ENCODE measurements at places on chromosomes 6 and 20.

GRCh38 chr6:32148289-32149091 is 3.2 kb downstream of the PRRT1 start:
- no peak for DNase-seq

GRCh38 chr6:98033617-98034016 is 750.6 kb upstream of the MMS22L start:
- DNase-seq, result no peak

GRCh38 chr20:8255945-8256632 is 124.0 kb downstream of the PLCB1 start:
- DNase-seq, result peak; percentile 88

- no peak for DNase-seq
These were observed 229.7 kb downstream of the PRL start for GRCh38 chr6:22067122-22067521.

- no peak for DNase-seq
These were observed 102.8 kb upstream of the TMEM181 start for GRCh38 chr6:158457131-158457530.

GRCh38 chr20:51720854-51721253 is 47.3 kb downstream of the ATP9A start:
- DNase-seq, result no peak

DNA sequence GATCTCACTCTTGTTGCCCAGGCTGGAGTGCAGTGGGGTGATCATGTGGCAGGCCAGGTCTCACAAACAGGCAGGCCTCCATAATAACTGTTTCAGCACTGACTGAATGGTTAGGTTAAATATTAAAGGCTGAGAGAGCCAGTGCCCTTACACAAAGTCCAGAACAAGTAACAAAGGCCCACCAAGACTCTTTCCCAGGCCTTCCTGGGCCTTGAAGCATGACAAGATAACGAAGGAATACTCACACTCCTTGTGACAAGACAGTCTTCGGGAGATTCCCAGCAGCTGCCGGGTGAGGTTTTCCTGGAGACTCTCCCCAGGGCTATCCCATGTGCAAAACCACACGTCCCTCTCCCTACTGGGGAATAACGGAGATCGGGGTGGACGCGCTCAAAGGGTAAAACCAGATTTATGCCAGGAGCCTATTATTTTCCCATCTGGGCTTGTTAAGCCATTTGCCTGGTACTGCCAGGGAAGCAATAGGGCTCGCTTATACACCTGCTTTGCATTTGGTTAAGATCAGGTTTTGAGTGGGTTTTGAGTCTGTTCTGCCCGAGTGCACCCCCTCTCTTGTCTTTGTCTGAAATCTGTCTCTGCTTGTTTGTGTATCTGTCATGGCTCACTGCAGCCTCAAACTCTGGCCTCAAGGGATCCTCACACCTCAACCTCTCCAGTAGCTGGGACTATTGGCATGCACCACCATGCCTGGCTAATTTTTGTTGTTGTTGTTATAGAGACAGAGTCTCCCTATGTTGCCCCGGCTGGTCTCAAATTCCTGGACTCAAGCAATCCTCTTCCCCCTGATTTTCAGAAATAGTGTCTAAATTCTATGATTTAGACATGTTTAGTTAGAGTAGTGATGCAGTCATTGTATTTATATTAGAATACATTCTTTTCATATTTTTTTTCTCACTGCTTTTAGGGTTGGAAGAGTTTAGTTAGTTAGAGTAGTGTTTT is 1.4 kb upstream of the ENPP3 start:
- DNase-seq, result no peak

DNA sequence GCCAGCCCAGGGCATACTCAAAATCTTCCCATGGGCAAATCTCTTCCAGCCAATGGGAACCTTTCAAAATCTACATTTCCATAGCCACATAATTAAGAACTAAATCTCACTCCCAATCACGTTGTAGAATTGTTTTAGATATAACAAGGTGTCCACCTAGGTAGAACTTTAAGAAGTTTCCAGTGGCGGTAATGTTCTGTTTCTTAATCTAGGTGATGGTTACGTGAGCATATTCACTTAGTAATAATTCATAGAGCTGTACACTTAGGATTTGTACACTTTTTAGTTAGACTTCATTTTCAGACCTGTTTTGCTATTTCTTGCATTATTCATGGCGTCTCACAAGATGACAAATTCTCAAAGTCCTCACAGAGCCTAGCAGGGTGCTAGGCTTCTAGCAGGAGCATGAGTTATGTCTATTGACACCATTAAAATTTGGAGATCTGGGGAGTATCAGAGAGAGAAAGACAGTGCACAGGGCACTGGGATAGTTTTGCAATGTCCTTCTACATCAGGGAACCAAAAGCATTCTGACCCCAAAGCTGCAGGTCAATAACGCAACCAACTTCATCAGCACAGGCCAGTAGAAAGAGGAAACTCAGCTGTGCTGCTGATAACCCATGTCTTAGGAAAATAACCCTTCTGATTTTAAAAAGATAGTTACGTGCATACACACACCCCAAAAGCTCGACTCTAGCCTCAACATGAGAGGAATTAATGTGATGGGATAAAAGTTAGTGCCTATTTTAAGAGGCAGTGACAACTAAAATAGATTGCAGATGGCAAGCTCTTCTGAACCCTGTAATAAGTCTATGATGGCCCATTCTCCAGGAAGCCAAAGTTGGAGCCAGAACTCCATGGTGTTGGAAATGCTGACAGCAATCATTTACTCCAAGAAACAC is 518.1 kb upstream of the JARID2 start:
- no peak for DNase-seq

- DNase-seq, result no peak
These were observed 17.5 kb upstream of the SAMD3 start for GRCh38 chr6:130240232-130240631.

DNA sequence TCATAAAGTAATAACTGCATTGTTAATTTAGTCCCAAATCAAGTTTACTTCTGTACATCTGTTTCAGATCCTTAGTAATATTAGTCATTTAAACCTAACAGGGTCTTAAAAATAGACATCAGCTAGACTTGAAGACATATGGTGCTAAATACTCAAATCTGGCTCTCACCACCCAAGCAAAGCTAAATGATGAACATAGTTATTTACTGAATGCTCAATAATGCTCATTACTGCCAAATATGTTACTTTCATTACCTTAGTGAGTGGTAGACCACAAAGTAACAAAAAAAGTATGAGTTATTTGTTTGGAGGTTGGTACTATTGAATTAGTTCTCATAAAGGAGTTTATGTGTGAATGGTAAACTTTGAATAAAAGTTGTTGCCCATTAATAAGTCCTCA is 502.1 kb downstream of the PKHD1 start:
- DNase-seq, result no peak

GRCh38 chr6:17628873-17629272 is 28.8 kb downstream of the FAM8A1 start:
- no peak for DNase-seq

DNA sequence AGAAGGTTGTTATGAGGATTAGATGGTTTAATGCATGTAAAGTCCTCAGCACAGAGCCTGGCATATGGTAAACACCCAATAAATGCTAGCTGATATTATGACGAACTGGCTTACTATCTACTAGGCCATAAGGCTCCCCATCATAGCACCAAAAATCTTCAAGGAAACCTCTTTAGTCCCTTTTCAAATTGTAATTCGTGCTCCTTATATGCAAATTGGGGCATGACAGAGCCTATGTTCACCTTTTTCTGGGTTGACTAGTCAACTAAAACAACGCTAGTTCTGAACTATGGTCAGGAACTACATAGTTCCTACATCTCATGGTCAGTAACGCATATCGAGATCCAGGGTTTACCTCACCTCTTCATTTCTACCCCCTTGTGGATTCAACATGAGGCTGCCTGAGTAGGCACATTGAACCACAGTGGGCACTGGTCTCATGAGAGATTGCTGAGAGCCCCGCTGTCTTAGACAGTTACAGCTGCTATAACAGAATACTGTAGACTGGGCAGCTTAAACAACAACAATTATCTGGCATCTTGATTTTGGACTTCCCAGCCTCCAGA is 97.2 kb upstream of the TNFAIP3 start:
- no peak for DNase-seq

- peak; percentile 42 for DNase-seq
These were observed 442.6 kb upstream of the MARCKS start for GRCh38 chr6:113414511-113414910.

DNA sequence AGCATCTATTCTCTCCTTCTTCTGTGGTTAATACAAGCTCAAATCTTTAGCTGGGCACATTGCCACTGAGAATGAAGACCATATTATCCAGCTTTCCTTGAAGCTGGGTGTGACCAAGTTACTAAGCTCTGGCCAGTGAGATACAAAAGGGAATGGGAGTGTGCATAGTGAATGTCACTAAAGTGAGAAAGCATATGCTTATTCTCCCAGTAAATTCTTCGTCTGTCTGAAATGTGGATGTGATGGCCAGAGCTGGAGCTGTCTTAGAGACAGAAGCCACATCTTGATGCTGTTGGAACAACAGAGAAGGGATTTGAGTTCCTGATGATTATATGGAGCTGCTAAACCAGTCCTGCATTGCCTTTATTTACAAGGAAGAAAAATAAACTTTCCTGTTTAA is 60.1 kb downstream of the SESN1 start:
- no peak for DNase-seq

DNA sequence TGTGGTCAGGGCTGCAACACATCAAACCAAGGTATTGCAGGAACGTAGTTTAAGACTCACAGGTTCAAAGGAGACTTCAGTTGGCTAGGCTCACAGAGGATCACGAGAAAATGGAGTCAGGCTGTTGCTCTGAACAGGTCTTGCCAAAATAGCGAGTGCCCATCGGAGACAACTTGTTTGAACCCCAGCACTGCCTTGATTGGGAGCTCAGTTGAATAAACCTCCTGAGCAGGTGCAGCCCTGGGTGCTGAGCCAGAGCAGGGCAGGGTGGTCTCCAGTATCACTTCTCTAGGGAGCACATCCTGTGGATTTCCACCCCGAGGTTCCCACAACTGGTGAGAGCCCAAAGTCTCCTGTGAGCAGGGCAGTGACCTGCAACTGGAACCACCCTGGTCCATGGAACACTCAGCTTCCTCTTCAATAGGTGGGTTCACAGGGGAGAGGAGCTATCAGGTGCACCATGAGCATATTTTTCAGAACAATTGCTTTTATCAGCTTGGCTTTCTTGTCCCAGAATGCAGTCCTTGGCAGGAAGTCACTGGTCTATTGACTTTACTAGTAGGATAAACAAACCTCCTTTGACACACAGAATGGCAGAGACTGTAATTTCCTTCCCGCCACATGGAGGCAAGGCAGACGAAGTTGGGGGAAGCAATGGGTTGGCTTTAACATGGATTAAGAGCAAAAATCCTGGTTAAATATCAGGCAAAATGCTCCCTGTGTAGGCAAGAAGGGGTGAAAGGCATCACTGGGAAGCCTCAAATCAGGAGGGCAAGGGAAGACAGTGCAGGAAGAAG is 267.7 kb upstream of the FOXQ1 start:
- no peak for DNase-seq

- no peak for DNase-seq
These were observed 566.6 kb upstream of the CITED2 start for GRCh38 chr6:139940741-139941729.

- no peak for DNase-seq
These were observed 770 bp downstream of the ULBP3 start for GRCh38 chr6:150068151-150068550.

GRCh38 chr6:3872370-3872854 is 23.2 kb downstream of the FAM50B start:
- DNase-seq, result no peak

GRCh38 chr20:50397058-50397457 is 113.1 kb upstream of the PTPN1 start:
- DNase-seq, result no peak

- no peak for DNase-seq
These were observed 80.2 kb downstream of the MAP7 start for GRCh38 chr6:136470044-136470443.

DNA sequence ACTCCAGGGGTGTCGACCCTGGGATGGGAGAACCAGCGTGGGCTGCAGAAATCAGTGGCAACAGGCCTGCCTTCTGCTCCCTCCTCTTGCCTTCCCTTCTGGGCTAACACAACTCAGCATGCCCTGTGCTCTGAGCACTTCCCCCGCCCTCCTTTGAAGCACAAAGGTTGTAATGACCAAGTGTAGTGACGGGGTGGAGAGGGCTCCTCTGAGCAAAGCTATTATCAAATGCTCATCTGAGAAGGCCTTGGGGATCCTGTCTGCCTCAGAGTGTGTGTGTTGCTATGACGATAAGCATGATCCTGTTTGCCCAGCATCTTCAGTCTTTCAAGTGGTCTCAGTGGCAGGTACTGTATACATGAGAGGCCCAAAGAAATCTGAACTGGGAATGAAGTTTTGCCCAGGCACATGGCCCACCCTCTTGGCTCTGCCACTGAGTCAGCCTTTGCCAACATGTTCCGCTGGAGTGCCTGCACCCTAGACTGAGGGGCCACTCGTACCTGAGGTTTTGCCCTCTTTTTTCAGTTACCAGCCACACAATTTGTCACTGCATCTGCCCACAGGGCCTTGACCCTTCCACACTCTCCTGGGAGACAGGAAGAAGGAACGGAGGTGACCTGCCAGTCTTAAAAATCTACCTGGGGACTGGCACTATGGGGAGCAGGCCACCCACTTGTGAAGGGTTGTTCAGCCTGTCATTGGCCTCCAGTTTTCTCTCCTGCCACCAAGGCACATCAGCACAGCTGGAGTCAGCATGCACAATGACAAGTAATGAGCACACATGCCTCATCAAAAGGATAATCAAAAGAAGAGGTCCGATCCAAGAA is 74.5 kb downstream of the GFOD1 start:
- DNase-seq, result no peak

DNA sequence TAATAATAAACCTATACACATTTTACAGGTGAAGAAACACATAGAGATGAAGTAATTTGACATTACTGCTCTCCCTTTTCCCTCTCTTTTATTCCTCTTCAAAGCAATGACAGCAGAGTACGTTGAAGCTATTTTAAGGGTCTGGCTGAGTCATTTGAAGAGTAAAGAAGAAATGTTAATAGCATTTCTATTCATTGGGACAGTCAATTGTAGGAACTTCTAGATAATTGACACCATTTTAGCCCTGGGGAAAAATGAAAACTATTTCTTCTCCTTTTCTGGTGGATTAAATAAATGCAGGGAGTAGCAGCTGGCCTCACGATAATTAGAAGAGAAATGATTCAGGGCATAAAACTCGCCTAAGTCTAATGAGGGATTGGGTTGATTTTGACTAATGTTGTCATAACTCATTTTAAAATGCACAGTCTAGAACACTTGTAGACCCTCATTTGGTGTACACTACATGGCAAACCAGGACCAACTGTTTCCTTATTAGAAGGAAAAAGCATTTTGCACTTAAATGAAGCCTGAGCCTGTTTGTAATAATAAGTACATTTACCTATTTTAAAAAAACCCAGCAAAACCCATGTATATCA is 48.1 kb downstream of the RIPOR2 start:
- DNase-seq, result no peak

- no peak for DNase-seq
These were observed 223.3 kb upstream of the STXBP5 start for GRCh38 chr6:146980900-146981329.

GRCh38 chr6:85490516-85491248 is 40.8 kb downstream of the NT5E start:
- DNase-seq, result no peak

GRCh38 chr6:139577124-139577762 is 202.8 kb upstream of the CITED2 start:
- no peak for DNase-seq

Data from DMS153 (cell line).